ENCODE measurements at places on chromosomes 16 and 17. TPM values are rescaled to one million over a fixed set of nuclear protein-coding genes. Genes with fewer than 3 reads are reported as not detected.

Gene DCXR
- 235 TPM for total RNA-seq

Gene SDR42E1
- total RNA-seq, result 0.92 TPM

Gene JPH3
- not detected for total RNA-seq

GRCh38 chr17:77417575-77417974 is 276.8 kb downstream of the SEC14L1 start:
- DNase-seq, result no peak

DNA sequence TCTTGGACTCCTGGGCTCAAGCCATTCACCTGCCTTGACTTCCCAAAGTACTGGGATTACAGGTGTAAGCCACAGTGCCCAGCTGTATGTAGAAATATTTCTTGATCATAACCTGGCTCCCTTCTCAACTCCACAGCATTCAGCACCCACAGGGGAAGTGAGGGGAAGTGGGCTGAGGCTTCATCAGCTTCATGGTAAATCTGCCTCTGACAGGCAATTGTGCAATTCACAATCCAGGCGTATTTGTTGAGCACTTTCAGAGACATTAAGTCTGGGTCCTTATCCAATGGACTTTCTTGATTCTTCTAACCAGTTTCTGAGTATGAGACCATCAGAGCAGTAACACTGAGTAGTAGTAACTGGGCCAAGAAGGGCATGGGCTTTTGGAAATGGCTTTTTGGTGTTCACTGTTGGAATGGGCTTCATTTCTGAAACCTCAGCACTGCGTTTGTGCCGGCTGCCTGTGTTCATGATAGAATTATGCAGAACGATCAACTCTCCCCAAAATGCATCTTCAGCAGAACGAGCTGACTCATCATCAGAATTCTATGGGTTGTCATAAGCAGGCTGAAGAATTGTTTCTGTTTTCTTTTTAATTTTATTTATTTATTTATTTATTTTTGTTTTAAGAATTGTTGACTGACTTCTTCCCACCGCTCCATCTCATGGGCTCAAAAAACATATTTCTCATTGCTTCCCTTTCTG is 28.9 kb downstream of the FAM20A start:
- DNase-seq, result no peak

DNA sequence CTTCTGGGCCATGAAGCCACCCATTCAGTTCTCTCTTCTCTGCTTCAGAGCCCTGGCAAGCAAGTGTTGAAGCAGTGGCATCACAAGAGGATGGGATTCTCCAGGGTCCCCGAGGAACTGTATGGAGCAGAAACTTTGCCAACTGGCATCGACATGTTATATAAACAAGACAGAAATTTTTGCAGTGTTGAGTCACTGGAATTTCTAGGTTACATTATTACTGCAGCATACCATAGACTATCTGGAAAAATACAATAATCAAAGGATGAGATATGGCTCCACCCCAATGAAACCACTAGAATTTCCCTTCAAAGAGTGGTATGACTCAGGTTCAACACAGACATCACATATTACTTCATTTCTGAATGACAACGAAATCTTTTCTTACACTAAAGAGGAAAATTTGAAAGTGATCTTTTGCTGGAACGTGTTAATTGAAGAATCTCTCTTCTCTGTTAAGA is 343.0 kb upstream of the DYNLRB2 start:
- DNase-seq, result no peak

DNA sequence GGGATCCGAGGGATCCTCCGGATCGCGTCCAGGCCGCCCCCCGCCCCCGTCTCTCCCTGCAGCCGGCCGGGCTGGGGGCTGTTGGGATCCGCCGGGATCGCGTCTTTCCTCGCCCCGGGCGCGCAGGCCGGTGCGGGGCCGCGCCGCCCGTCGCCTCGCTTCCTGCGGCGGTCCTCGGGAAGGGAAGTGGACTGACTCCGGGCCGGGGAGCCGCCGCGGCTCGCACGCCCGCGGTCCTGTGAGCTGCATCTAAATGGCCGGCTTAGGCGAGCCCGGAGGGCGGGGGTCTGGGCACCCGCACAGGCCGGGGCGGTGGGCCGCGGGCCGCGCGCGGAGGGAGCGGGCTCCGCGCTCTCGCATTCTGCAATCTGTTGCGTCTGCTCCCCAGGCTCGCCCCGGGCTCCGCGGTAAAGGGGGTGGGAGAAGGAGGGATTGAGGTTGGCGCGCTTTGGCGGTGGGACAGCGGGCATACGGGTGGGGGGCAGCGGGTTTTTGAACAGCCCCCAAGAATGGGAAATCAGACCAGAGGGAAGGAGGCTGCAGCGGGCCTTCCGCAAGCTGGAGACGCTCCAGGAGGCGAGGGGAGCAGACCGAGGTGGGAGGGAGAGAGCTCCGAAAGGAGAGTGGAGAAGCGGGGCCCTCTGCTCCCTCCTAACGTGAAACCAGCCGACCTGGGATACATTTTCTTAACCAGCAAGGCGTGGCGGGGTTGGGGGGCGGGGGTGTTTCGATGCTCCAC is 2.2 kb downstream of the TMEM132E start:
- DNase-seq, result no peak

DNA sequence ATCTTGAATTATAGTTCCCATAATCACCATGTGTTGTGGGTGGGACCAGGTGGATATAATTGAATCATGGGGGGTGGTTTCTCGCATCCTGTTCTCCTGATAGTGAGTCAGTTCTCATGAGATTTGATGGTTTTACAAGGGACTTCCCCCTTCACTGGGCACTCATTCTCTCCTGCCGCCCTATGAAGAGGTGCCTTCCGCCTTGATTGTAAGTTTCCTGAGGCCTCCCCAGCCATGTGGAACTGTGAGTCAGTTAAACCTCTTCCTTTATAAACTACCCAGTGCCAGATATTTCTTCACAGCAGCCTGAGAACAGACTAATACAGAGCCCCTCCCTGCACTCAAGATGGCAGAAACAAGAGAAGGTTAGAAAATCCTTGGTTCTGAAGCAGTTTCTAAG is 26.4 kb downstream of the LDAF1 start:
- no peak for DNase-seq

- no peak for DNase-seq
Observed at GRCh38 chr16:12158428-12158827, 181.9 kb downstream of the SNX29 start.

DNA sequence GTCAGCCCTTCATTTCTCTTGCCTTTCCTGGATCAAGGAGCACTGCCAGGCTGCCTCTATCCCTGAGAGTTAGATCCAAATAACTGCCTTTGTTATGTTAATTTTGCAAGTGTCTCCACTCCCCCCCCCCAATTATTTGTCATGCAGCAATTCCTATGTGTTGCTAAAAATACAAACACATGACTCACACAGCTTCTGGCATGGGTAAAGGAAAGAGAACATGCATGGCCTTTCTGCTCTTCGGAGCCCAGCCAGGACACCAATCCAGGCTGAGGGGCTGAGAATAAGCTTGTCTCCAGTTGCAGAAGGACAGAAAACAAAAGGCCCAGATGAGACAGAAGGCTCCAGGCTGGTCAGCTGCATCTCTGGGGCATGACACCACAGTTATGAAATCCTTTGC is 148.0 kb upstream of the TNRC6C start:
- no peak for DNase-seq

DNA sequence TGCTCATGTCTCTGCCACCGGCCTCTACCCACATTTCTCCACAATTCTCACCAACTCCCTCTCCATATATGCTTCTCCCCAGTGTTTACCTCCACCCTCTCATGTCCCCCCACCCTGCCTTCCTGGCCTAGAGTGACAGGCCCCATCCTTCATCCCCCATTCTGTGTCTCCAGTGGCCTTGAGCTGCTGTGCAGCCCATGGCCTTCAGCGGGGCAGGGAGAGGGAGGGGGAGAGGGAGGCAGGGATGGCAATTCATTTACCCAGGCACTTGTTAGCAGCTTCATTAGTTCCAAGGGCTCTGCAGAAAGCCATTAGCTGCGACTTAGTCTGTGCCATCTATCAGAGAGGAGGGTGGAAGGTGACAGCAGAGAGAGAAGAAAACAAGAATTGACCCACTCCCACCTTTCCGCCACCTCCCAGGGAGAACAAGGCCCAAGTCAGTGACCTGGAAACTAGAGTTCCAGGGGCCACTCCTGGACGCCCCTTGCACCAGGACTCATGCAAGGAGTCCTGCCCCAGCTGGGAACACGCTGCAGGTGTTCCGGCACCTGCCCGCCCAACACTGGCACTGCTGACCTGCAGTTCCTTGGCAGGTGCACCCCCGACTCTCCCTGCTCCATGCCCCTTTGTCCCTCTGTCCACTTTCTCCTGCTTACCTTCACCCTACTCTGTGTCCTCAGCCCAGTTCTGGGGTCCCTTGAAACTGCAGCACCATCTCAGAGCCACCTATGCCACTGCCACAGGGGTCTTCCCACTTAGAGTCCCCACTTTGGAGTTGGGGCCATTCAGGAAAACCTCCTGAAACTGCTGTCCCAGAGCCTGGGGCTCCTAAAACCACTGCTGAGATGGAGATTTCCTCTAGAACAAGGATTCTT is 23.5 kb upstream of the PYY start:
- DNase-seq, result no peak

DNA sequence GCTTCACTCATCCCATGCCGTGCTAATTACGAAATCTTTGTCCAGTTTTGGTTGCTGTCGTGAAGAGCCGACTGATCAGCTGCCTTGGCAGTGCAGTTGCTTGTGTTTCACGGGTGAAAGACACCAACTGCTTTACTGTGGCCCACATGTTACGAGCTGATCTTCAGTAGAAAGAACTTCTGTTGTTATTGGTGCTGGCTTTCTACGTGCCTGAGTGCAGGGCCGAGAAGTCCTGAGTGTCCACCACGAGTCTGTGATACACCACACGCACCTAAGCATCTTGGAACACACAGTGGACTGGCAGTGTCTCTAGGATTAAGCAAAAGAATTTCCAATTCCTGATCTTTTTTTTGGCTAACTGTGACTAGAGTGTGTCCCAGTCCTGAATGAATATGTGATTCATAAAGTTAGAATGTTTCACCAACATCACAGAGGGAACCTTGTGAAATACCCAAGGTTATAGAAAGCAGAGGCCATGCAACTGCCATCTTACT is 70.4 kb upstream of the CLEC18A start:
- no peak for DNase-seq

GRCh38 chr16:76121636-76122035 is 155.6 kb upstream of the CNTNAP4 start:
- no peak for DNase-seq

GRCh38 chr16:50308237-50308965 is 42.0 kb downstream of the ADCY7 start:
- no peak for DNase-seq

- no peak for DNase-seq
Observed at GRCh38 chr16:13390093-13390985, 488.9 kb downstream of the SHISA9 start.

DNA sequence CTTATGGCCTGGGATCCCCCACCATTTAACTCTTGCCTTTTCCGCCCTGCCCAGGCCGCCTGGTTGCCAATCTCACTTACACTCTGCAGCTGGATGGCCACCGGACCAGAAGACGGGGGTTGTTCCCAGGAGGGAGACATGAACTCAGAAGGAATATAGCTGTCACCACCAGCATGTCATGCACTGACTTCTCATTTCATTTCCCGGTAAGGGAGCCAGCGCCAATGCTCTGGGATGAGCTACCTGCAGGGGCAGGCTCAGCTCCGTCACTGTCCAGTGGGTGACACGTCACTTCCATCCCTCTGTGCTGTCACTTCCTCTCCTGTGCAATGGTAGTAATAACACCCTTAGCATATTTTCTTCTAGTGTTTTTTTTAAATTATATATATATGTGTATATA is 26.7 kb downstream of the ITGAL start:
- DNase-seq, result no peak

- peak; percentile 26 for DNase-seq
Observed at GRCh38 chr17:81867991-81868673, 3.0 kb downstream of the ARHGDIA start.

DNA sequence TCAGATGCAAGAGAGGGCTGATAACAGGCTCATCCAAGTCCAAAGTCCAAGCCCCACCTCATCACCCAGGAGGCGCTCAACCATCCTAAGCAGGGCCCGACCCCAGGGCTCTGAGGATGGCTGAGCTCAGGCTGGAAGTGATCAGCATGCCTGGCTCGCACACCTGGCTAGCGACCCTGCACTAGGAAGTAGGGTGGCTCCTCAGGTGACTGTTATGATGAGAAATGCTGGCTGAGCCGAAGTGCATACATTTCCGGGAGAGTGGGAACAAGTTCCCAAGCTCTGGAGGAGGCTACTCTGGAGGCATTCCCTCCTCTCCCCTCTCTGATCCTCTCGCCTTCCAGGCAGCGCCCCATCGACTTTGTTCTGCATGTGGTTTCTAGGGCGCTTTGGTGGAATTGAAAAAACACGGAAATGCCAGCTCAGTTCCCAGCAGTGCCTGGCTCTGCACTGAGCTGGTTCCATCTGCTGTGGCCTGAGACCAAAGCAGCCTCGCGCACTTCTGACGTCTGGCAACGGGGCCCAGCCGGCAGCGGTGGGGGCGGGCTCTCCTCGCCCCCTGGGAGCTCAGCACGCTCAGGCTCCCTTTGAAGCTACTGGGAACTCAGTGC is 130.3 kb downstream of the IRF8 start:
- DNase-seq, result no peak

DNA sequence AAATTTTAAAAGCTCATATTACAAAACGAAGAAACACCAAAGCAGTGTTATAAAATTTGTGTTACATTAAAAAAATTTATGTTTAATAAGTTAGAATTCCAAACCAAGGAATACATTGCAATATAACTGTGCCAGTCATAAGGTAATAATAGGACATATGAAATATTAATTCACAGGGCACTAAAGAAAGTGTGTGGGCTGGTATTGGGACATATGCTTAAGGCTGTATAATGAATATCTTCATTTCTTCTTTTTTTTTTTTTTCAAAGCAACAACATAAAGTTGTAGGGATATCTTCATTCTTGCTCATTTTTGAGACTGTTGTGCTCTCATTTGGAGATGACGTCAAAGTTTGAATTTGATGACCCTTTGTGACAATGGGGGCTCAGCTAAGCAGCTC is 17.5 kb upstream of the FBXO47 start:
- DNase-seq, result no peak

DNA sequence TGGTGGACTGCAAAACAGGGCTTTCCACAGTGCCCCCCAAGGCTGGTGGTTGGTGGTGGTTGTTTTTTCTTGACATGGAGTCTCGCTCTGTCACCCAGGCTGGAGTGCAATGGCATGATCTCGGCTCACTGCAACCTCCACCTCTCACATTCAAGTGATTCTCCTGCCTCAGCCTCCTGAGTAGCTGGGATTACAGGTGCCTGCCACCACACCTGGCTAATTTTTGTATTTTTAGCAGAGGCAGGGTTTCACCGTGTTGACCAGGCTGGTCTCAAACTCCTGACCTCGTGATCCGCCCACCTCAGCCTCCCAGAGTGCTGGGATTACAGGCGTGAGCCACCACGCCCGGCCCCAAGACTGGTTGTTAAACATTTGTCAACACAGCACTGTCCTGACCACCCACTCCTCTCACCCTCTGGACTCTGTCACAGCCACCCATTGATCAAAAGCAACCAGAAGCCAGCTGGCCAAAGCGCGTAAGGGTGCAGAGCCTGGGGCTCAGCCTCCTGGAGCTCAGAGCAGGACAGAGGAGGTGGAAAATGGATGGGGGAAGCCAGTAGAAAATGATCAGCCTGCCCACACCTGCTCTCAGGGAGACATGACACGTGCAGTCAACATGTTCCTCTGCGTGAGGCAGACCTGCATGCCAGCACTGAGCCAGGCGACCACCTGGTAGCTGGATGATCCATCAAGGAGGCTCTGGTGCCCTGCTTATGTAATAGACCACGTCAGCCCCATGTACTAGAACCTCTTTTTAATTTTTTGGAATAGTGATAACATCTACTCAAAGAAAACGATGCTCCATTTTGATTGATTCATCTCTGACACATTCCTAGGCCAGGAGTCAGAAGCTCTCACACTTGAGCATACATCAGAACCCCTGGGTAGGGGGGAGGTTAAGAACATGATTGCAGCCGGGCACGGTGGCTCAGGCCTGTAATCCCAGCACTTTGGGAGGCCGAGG is 14.8 kb upstream of the OSGIN1 start:
- no peak for DNase-seq

Data from K562 (cell line).